ENCODE measurements at places on chromosomes 6 and 20.

GRCh38 chr20:55052459-55052858 is 577.1 kb downstream of the DOK5 start:
- no peak for DNase-seq

DNA sequence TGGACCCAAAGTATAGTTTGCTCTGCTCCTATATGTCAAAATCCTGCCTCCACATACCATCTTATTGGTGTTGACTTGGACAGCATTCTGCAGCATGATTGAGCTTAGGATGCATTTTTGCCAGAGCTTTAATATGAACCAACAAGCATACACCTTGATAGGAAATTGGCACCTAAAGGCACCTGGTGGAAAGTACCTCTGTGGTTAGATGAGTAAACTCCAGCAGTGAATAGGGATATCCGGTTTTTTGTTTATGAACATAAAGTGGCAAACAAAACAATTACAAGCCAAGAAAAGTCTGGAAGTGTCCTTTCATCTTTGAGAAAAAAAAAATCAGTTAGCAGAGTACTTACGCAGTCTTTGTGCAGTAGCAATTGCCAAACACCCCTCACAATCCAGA is 6.2 kb upstream of the CYP24A1 start:
- no peak for DNase-seq

DNA sequence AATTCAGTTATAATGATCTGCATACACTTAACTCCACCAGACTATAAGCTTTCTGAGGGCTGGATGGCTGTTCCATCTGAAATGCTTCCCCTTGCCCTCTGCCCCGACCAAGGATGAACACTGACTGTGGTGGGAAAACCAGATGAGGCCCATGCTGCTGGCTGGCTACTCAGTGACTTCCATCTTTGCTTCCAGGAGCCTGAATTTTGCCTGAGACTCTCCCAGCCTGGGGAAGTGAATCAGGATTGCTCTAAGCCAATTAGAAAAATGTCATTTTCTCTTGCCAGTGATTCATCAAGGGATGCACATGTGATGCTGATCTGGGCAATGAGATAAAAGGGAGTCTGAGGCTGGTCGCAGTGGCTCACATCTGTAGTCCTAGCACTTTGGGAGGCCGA is 1.7 kb upstream of the TOMM34 start:
- no peak for DNase-seq

DNA sequence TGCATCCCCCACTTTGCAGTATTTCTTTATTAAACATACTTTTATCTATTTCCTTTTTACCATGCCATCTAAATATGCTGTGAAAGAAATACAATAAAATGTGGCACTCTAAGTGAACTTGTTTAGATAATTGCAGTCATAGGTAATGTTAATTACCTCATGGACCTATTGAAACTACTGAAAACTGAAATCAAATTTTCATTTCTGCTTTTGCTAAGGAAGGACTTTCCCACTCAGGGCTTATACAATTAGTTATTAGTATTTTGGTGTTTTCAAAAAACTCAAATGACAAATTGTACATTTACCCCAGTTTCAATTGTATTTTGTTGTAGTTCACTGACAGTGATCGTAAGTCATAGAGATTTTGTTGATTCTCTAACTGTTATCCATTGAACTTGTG is 88.4 kb downstream of the ID4 start:
- DNase-seq = no peak

- no peak for DNase-seq
Measured at GRCh38 chr6:8137529-8137939, 35.2 kb upstream of the EEF1E1 start.
